ENCODE measurements at places on chromosomes 5 and 9.

GRCh38 chr5:160118349-160119141 lies 705 bp downstream of the PWWP2A start:
- peak; percentile 73 for DNase-seq

GRCh38 chr5:10745133-10745532 lies 15.9 kb downstream of the DAP start:
- no peak for DNase-seq

DNA sequence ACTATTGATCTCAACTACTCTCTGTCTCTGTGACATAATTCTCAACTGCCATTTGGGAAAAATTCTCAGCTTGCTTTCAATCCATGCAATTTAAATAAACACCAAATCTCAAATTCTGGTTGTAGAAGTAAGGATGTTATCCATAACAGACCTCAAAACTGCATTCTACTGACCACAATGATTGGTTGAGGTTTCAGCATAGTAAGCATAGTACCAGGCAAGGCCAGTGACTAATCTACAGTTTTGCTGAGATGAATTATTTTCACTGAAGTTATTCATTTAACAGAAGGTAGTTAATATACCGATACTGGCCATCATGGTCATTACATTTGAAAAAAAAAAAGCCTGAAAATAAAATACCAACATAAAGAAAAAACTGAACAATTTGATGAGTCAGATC lies 488.0 kb upstream of the CDH18 start:
- DNase-seq = no peak

DNA sequence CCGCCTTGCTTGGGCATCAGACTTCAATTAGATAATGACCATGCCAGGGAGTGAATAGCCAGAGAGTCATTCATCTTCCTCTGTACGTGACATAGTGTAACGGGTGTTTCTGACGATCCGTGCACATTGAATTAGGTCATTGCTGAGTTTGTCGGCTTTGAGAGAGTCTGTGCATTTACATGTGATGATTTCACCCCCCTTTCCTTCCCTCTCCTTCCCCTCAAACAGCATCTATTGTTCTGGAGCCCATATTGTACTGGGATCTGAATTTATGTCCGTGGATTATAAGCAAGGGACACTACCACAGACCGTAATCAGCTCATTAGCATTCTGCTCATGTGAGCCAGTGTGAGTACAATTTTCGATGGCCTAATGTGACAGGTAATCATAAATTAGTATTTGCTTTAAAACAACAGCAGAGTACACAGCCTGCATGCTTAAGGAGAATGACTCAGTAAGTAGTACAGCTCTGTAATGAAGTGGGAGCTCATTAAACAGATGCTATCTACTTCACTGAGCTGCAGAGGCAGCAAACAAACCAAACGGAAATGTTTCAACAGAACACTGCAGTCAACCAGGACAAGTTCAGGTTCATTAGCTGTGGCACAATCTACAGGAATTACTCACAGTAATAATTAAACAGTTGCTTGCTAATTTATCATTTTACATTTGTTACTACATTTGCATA lies 302.1 kb downstream of the CSNK1G3 start:
- DNase-seq = no peak

GRCh38 chr9:81052846-81053245 lies 636.5 kb downstream of the TLE1 start:
- no peak for DNase-seq

DNA sequence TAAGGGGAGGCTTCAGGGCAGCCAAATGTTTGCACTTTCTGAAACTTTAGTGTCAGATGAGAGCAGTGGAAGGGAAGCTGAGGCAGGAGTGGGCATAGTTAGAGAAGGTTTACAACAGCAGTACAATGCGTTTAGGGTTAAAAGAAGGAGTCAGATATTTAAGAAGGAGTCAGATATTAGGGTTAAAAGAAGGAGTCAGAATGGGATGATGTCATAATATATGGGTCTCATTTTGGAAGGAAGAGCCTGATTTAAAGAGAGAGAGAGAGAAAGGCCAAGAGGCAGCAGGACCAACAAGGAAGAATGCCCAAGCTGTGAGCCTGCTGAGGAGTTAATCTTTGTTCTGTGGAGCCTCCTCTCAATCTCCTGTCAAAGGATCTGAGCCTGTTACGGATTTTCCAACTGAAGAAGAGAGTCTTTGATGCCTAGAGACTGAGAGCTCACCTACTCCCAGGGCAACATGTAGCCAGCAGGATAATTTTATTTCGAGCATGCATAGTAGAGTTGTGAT lies 9.5 kb downstream of the ISL1 start:
- no peak for DNase-seq

DNA sequence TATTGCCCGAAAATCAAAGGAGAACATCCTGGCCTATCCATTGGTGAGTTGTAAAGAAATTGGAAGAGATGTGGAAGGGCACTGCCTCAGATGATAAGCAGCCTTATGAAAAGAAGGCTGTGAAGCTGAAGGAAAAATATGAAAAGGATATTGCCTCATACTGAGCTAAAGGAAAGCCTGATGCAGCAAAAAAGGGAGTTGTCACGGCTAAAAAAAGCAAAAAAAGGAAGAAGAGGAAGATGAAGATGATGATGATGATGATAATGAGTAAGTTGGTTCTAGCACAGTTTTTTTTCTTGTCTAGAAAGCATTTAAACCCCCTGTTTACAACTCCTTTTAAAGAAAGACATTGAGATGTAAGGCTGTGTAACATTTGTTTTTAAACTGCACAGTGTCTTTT lies 59.8 kb upstream of the ZBED3 start:
- no peak for DNase-seq

DNA sequence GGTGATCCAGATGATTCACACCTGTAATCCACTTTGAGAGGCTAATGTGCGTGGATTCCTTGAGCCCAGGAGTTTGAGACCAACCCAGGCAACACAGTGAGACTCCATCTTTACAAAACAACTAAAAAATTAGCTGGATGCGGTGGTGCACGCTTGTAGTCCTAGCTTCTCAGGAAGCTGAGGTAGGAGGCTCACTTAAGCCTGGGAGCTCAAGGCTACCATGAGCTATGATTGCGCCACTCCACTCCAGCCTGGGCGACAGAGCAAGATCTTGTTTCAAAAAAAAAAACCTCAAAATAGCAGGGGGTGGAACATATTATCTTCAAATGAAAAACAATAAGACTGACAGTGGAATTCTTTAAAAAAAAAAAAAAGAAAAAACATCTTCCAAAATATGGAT lies 59.0 kb downstream of the PCDHGC5 start:
- DNase-seq = no peak

- DNase-seq = no peak
These were observed 44.4 kb downstream of the GADD45G start for GRCh38 chr9:89649039-89649691.

- DNase-seq = no peak
These were observed 119.5 kb upstream of the TRPC7 start for GRCh38 chr5:136484808-136485325.

GRCh38 chr5:166354332-166354731 lies 1937.1 kb upstream of the WWC1 start:
- DNase-seq = no peak

GRCh38 chr5:21424907-21425306 lies 1428.2 kb downstream of the CDH12 start:
- no peak for DNase-seq

GRCh38 chr9:138053321-138053868 lies 175.8 kb downstream of the CACNA1B start:
- DNase-seq = peak; percentile 49

DNA sequence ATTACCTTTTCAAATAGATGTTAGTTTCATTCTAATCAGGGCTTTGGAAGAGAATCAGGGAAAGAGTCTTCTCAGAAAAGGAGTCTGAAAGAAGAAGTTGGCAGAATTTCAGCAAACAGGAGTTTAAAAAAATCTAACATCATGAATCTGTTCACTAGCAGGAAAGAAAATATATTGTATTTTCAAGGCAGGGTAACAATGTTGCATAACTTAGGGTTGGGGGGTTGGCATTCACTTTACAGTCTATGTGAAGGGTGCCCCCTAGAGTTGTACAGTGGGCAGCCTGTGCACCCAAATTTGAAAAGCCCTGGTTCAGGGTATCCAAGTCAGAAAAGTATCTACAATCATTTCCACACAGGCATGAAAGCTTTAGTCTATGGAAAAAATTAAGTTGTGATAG lies 348.4 kb upstream of the SLC30A5 start:
- DNase-seq = no peak

DNA sequence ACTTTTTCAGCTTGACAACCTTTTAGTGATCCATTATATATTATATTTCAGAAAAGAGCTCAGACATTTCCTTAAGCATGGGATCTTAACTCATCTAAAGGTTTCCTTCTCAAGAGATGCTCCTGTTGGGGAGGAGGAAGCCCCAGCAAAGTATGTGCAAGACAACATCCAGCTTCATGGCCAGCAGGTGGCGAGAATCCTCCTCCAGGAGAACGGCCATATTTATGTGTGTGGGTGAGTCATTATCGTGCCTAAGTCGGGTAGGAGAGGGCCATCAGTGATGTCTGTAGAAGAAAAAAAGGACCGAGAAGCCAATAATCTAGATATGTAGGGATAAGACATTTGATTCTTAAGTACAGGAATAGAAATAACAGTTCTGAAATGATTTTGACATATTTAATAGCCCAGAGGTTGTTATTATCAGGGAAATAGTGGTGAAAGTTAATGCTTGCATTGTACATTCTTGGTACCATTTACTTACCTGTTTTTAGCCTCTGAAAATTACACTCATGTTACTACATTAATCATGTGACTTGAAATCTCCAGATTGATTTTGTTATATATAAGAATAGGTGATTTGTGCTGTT lies 28.2 kb downstream of the MTRR start:
- DNase-seq = no peak

GRCh38 chr5:101009758-101010519 lies 106.9 kb upstream of the ST8SIA4 start:
- DNase-seq = no peak

DNA sequence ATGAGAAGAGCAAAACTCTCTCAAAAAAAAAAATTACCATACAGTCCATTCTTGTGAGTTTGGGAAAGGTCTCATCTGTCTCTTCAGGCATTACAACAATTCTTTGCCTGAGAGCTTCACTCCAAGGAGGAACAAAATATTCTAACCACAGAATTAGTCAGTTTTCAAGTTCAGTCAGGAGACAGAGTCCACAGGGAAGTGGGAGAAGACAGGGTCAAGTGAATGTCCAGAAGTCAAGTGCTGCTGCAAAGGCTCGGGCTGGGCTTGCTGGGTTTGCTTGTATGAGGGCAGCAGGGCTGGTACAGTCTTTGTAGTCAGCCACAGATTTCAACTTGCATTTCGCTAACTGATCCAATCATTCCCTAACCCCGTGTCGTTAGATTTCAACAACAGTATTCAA lies 17.6 kb upstream of the HEXB start:
- DNase-seq = no peak

DNA sequence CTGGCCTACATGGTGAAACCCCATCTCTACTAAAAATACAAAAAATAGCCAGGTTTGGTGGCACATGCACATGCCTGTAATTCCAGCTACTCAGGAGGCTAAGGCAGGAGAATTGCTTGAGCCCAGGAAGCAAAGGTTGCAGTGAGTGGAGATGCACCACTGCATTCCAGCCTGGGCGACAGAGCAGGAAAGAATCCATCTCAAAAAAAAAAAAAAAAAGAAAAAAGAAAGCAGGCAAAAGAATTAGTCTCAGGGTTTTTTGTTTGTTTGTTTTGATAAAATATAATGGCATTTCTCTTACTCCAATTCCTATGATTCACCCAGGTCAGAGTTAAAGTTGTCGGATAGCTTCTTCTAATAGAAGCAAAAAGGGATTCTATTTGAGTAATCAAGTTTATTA lies 67.0 kb upstream of the ATG10 start:
- DNase-seq = no peak

GRCh38 chr5:111942201-111942600 lies 185.2 kb upstream of the NREP start:
- DNase-seq = no peak

GRCh38 chr5:1318659-1319251 lies 23.9 kb upstream of the TERT start:
- peak; percentile 62 for DNase-seq

GRCh38 chr5:5644249-5644648 lies 221.8 kb downstream of the ICE1 start:
- no peak for DNase-seq

DNA sequence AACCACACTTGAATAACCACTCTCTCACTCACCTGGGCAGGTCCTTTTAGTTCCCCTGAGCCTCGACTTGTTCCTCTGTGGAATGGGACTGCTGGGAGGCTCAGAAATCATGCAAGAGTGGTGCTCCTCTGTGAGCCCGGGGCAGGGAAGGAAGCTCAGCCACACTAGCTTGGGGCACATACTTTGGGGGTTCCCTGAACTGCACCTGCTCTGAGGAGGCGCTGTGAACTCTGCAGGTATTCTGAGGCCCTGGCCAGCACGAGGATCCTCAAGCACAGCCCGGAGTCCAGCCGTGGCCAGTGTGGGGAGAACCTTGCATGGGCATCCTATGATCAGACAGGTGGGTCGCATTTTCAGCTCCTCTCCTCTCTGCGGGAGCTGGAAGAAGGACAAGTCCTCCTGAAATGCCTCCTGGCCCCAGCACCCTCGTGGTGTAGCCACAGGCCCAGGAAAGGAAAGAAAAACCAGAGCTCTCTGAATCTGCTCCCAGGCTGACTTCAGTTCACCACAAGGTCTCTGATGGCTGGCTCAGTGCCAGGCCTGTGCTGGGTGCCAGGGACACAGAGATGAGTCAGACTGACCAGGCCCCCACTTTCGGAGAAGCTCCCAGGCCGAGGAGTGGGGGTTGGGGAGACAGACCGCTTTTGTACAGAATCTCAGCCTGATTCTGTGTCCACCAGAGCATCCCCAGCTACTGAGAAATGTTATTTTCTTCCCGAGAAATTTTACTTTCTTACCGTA lies 11.9 kb downstream of the GLIPR2 start:
- peak; percentile 84 for DNase-seq

DNA sequence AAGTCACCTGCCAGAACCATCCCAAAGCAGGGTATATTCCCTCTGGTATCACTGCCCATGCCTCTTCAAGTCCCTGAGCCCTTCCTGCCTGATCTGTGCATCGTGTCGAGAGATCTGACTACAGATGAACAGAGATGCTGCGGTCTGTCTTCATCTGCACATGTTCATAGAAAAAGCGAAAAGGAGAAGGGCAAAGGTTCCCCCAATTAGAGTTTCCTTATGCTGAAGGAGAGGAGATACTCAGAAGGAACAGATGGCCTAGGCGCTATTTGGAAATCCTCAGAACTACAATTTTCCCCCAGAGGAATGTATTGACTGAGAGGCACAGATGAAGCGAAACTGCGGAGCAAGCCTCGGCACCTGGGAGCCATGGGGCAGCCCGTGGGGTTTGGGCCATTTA lies 170.9 kb downstream of the SEC61B start:
- DNase-seq = no peak

GRCh38 chr9:79663300-79663699 lies 91.5 kb downstream of the TLE4 start:
- no peak for DNase-seq

GRCh38 chr9:7273575-7273974 lies 515.8 kb downstream of the KDM4C start:
- DNase-seq = no peak
